ENCODE measurements at places on chromosomes 2 and 18. TPM values are rescaled to one million over a fixed set of nuclear protein-coding genes. Genes with fewer than 3 reads are reported as not detected.

DNA sequence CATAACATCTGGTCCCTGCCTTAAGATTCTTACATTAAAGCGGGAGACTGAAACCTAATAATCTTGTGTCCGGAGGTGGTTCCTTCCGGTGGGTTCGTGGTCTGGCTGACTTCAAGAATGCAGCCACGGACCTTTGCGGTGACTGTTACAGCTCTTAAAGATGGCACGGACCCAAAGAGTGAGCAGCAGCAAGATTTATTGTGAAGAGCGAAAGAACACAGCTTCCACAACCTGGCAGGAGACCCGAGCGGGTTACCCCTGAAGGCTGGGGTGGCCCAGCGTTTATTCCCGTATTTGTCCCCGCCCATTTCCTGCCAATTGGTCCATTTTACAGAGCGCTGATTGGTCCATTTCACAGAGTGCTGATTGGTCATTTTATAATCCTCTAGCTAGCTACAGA is 122.3 kb upstream of the SIX2 start:
- DNase-seq = no peak

GRCh38 chr2:147714582-147714981 is 130.2 kb upstream of the ACVR2A start:
- DNase-seq = no peak

DNA sequence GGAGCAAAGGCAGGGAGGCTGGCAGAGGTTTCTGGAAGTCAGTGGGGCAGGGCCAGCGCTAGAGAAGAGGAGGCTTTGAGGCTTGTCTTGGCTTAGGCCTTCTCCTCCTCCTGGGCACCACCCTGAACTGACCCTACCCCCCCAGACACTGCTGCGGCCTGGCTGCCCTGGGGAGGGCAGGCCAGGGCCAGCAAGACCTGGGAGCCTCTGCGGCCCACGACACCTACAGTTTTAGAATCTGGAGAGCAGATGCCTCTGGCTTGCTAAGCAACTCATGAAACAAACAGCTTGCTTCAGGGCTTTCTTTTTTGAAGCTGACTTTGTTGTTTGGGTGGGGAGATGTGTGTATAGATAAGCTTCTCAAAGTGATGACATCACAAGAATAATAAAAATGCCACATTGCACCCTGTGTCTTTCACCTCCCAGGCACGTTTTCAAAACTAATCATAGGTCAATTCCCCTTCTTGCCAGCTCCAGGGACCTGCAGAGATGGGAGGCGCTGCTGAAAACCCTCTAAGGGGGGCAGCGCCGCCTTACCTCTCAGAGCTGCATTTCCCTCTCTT is 46.2 kb upstream of the SMAD7 start:
- no peak for DNase-seq

TMEM247 gene
- total RNA-seq = not detected

DNA sequence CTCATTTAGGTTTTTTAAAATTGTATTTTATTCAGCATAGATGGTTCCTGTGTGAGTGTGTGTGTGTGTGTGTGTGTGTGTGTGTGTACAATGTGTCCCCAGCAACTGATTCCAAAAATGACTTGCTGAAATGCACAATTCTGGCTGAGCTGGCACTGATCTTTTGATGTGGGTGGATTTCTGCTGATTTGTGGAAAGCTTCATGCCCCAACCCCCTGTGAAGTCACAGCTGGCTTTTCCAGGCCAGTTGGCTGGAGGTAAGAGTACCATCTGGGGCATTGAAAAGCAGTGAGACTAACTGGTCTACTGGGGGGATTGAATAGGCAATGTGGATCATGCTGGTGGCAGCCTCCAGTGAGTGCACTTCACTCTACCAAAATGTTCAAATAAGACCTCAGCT is 187.2 kb downstream of the LRRTM1 start:
- DNase-seq = no peak

DNA sequence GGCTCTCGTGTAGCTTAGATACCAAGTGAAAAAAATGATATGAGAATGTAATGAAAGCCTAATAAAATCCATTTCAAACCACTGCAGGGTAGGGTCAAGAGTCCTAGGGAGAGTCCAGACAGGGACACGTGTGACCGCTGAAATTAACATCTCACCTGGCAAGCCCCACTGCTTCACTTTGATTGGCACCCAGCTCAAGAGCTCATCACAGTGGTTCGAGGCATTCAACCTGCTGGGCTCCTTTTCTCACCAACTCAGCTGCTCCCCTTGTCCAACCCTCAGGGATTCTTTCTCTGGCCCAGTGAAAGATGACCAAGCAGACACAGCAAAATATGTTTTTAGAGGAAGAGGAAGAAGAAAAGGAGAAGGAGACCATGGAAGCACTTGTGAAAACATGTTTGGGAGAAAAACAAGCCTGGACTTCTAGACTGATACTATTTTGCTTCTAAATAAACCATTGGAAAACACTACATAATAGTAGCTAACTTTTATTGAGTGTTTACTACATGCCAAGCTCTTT is 49.2 kb upstream of the CREB1 start:
- DNase-seq = no peak

- DNase-seq = no peak
These were observed 105.6 kb downstream of the MYO1B start for GRCh38 chr2:191350826-191351225.

FKBP7 gene
- 7.3 TPM for total RNA-seq

GRCh38 chr18:8856769-8857393 is 151.5 kb downstream of the MTCL1 start:
- no peak for DNase-seq

OBSL1 gene
- 72.8 TPM for total RNA-seq

DNA sequence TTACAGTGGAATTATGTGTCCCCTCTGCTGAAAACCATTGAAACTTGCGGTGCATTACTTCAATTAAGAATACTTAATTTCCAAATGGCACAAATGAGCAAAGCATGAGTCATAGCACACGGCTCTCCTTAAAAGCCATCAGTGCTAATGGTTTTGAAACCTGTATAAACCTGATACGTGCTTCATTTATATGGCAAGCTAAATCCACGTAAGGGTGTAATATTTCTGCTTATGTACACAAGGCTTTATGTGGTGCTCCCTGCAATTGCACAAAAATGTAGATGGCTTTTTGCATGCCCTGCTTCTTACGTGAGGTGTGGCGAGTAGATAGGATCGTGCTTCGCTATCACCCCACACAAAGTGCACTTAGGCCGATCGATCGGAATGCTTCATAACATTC is 840.9 kb downstream of the GALR1 start:
- DNase-seq = no peak

DNA sequence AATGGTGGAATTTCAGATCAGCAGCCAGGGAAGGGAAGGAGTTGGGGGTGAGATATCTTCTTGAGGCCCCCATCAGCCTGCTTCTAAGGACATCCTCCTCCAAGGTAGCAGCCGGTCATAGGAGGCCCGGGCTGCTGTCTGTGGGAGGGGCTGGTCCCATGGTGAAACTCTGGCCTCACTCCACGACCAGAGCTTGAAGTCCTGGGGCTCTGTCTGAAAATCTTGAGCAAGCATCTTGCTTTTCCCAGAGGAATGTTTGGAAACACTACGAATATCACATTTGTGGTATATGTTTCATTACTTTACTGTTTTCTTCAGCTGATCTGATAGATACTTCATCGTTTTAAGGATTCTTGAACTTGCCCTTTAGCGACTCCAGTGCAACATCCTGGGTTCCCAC is 103.7 kb downstream of the CTAGE1 start:
- DNase-seq = no peak

DNA sequence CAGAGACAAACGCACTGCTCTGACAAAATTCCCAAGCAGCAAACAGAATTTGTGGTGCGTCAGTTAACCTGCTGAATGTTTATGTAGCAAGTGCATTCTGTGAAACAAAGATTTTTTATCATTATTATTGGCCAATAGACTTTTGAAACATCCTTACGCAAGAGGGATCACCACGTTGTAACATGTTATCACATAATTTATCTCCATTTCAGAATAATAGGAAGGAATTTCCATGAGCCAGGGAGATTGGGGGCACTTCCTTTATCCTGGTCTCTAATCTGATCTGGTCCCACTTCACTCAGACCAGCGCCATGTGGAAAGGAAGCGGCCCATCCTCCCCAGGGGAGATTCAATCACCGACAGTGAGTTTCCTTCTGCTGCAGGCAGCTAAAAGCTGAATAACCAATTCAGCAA is 166.1 kb downstream of the PID1 start:
- no peak for DNase-seq

GRCh38 chr2:2280483-2280882 is 50.6 kb downstream of the MYT1L start:
- DNase-seq = no peak

DNA sequence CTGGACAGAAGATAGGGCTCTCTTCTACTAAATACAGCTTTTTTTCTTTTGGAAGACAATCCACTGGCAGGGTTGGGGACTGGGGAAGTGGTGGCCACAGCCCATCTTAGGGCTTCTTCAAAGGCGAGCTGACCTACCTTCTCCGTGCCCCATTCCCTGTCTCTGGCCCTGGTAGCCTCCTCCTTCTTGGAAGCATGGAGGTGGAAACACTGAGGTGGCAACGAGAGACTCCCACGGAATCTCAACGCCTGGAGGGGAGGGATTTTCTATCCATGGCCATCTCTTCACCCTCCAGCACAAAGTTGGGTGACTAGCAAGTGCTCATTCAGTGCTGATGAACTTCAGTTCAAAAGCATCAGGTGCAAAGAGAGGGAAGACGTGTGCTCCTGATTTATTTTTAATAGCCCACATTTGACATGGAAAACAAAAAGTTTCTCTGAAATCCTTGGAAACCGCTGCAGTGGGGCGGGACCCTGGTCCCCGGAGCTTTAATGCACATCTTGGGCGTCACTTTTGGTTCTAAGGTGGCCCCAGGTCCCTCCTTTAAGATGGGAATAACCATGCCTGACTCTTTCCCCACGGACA is 633 bp upstream of the ARMC9 start:
- DNase-seq = no peak

GRCh38 chr2:149819356-149819957 is 231.9 kb upstream of the MMADHC start:
- DNase-seq = no peak

DNA sequence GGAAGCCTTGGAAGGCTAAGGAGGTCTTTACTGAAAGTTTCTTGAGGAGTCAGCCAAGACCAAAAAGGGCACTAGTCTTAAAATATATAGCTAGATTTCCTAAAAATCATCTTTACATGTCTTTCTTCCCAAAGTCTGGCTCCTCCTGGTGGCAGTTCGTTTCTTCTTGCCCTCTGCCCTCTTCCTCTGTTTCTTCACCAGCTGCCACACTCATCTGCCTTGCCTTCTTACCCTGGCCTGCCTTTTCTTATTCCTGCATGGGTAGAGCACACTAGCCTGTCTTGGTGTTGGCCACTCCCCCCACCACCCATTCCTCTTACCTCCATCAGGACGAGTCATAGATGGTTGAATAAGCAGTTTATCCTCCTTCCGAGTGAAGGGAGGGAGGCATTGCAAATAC is 129.8 kb downstream of the RAPGEF4 start:
- DNase-seq = no peak

GRCh38 chr18:45728336-45729010 is 4.5 kb downstream of the SLC14A1 start:
- no peak for DNase-seq

TSPYL6 gene
- not detected for total RNA-seq

DNA sequence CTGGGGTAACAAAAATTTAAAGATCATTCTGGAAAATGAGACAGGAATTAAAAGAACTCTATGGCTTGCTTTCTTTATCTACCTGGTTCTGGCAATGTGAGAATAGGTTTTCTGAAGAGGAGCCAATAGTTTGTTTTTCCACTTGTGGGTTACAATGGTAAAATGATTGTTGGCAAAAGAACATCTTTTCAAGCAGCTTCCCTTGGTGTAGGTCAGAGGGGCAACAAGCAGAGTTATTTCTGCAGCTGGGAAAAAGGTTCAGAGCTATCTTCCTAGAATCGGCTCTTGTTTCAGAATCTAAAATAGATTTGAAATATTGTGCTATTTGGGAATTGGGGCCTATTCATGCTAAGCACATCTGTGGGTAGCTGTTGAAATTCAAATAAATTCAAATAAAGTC is 11.5 kb upstream of the TSPYL6 start:
- DNase-seq = no peak

DNA sequence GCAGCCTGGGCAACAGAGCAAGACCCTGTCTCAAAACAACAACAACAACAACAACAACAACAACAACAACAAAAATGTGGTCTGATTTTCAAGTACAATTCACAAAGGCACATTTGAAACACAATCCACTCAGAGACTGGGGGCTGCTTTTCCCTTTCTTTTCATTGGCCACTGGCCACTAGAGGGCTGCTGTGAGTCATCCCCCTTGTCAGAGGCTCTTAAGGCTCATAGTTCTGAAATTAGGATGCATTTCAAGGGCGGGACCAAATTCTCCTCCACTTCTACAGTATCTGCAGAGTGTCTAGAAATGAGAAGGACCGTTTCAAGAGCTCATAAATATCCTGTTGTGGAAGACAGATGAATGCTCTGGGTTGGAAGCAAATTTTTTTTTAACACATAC is 285.4 kb downstream of the NRXN1 start:
- no peak for DNase-seq

GRCh38 chr2:20171445-20171977 is 53.4 kb downstream of the SDC1 start:
- DNase-seq = no peak

RBM44 gene
- total RNA-seq = 1.8 TPM

GRCh38 chr2:88903749-88904353 is 212.4 kb downstream of the RPIA start:
- no peak for DNase-seq

- DNase-seq = no peak
These were observed 8.4 kb downstream of the KCNIP3 start for GRCh38 chr2:95305380-95306061.

GRCh38 chr2:142037066-142037465 is 93.8 kb downstream of the LRP1B start:
- no peak for DNase-seq

- no peak for DNase-seq
These were observed 131.6 kb downstream of the NXPH2 start for GRCh38 chr2:138648606-138649005.

DNA sequence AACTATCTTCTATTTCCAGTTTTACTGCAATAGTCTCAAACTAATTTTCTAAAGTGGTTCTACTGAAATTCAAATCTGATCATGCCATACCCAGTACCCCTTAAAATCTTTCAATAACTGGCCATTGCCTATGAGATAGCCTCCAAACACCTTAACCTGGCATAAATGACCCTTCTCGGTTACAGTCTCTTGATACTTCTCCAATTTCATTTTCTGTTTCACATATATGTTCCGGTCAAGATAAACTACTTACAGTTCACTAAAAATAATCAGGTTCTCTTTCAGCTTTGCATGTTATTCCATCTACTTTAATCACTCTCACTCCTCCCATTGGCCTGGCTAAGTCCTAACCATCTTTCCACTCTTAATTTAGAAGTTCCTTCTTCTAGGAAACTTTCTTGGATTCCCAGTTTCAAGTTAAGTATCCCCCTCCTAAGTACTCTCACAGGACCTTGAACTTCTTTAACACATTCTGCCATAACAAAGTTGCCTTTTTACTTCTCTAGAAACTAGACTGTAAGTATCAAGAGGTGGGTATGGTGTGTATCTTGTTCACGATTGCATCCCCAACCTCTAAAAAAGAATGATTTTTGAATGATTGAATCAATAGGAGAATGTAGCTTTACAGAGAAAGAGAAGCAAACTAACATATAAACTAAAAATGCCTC is 110.2 kb upstream of the RBBP8 start:
- DNase-seq = no peak

FOXD4L1 gene
- 0.78 TPM for total RNA-seq

C1QL2 gene
- not detected for total RNA-seq

- peak; percentile 97 for DNase-seq
These were observed at the start of gene OST4 for GRCh38 chr2:27071277-27071989. Gene OST4 (minus strand): TSS chr2:27071654.

SLC23A3 gene
- 3.1 TPM for total RNA-seq

- no peak for DNase-seq
These were observed 208.0 kb upstream of the FBXO11 start for GRCh38 chr2:48114256-48114655.

GRCh38 chr2:177180269-177181000 is 32.2 kb upstream of the HNRNPA3 start:
- no peak for DNase-seq

SNTG2 gene
- total RNA-seq = 3.6 TPM

All from upper lobe of right lung (tissue), 1 donor.